ENCODE measurements at places on chromosomes 7 and 10.

DNA sequence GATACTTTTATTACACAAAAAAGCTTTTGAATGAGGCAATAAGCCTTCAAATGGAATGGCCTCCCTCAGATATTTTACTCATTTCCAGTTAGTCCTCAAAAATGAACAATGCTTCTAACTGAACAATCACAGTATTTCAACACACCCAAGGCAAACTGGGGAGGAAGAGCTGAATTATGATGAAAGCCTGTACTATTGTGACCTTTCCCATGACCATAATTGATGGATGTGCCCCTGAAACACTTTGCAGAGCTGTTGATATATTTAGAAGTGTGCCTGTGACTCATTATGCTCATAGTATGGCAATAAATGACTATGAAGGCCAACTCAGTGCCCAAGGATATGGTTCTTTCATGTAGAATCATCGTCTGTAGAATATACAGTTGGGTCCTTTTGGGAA lies 248.1 kb downstream of the AHR start:
- DNase-seq, result no peak

GRCh38 chr7:90599038-90599437 lies 2.9 kb downstream of the CDK14 start:
- no peak for DNase-seq

GRCh38 chr10:7561985-7562384 lies 104.8 kb downstream of the ITIH5 start:
- no peak for DNase-seq

GRCh38 chr10:1782841-1783240 lies 45.5 kb upstream of the ADARB2 start:
- no peak for DNase-seq

DNA sequence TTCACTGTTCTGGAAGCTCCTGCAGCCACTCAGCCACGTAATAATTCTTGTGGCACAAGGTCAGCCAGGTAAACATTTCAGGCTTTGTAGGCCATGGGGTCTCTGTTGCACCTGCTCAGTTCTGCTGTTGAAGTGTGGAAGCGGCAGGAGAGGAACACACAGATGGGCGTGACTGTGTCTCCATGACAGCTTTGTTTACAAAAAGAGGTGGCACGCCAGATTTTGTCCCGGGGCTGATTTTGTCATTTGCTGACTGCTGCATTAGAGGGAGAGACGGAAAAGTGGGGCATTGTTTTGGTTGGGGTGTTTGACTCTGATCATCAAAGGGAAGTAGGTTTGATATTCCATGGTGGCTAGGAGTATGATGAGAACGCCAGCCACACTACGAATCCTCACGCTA lies 103.1 kb downstream of the PRKAG2 start:
- no peak for DNase-seq

DNA sequence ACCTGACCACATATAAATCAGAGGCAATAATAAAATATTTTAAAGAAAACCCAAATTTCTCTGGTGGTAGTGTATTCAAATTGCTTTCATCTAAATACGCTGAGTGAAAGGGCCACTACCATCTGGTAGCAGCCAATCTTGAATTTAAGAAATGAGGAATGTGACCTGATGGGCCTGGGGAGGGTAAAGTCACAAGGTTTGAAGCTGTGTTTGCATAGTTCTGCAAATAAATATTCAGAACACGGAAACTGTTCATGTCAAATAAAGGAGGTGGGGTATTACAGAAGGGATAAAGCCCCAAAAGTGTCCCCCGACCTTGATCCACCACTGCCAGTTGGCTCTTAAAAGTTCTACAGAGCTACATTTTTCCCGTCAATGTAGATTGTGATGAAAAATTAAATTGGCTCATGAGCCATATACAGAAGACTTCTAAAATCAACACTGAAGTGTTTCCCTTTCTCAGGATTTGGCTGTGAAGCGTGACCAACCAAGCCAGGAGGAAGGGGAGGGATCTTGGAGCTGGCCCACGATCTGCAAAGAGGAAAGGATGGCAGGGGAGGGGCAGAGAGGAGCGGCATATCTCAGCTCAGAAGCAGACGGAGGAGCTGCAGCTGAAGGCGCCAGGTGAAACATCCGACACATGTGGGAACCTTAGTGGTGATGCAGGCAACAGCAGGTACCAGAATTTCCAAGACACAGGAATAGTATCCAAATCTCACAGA lies 39.6 kb downstream of the MPP7 start:
- no peak for DNase-seq

GRCh38 chr7:44240376-44240775 lies 39.6 kb downstream of the YKT6 start:
- no peak for DNase-seq

DNA sequence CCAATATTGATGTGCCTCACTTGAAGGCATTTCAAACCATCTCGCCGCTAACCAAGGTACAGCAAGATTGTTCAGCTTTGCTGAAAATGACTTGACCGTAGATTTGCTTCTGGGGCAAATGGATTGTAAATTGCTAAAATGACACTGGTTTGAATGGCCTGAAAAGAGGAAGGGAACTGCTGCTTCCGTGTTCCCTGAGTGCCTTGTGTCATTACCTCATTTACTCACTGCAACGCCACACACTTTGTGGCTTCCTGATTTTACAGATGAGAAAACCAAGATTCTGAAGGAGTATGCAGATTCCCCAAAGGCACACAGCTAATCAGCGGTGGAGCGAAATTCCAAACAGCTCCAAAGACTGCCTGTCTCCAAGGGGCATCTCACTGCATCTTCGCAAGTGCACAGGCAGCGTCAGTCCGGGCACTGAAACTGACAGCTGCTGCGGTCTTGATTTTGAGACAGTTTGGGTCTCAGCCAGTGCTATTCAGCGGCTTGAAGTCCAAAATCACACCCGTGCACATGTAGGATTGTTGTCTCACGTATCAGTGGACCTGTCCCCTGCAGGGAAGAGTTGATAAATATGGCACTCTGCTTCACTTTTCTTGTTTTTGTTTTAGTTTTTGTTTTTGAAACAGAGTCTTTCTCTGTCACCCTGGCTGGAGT lies 290.9 kb downstream of the DPP6 start:
- DNase-seq, result no peak

GRCh38 chr10:17793823-17794644 lies 15.1 kb upstream of the MRC1 start:
- DNase-seq, result no peak

GRCh38 chr7:156220078-156220605 lies 407.9 kb upstream of the SHH start:
- DNase-seq, result no peak

- DNase-seq, result no peak
Measured at GRCh38 chr10:13877154-13877909, 290.6 kb downstream of the PRPF18 start.

DNA sequence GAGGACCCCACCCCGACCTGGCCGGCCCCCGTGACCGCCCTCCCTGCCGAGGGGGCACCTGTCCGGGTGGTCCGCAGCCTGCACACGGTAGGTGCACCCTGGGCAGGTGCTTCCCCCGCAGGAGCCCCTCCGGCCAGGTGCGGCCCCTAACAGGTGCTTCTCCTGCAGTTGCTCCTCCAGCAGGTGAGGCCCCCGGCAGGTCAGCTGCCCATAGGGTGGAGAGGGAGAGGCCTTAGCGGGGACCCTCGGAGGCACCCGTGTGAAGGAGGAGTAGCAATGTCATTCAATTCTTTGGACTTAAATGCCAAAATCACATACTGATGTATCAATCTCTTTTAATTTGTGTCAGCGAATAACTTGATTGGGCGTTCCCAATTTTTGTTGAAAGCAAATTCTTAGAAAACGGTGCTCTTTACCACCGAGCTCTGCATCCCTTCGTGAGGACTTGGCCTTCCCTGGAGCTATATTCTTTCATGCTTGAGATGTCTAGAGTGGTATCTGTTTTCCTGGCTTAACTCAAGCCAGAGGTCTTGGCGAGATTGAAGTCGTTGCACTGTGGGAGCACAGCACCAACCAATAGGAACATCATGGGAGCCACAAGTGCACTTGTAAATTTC lies 738 bp upstream of the NCAPG2 start:
- no peak for DNase-seq

GRCh38 chr7:81574723-81575326 lies 195.0 kb downstream of the HGF start:
- DNase-seq, result no peak

DNA sequence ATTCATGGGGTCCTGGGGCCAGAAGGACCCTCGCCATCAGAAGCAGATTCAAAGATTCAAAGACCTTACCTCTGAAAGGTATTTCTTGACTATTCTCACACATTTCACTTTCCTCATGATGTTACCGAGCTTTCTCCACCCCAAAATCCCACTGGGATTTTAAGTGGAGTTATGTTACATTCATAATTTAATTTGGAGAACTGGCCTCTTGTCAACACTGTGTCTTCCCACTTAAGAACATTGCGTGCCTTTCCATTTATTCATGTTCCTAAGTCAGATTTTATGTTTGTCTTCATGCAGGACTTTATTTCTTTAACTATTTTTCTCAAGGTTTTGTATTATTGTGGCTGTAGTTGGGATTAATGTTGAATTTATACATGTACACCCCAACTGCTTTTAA lies 123.5 kb upstream of the BMPER start:
- DNase-seq, result no peak

GRCh38 chr10:75395066-75395931 lies 6.3 kb downstream of the ZNF503 start:
- no peak for DNase-seq

DNA sequence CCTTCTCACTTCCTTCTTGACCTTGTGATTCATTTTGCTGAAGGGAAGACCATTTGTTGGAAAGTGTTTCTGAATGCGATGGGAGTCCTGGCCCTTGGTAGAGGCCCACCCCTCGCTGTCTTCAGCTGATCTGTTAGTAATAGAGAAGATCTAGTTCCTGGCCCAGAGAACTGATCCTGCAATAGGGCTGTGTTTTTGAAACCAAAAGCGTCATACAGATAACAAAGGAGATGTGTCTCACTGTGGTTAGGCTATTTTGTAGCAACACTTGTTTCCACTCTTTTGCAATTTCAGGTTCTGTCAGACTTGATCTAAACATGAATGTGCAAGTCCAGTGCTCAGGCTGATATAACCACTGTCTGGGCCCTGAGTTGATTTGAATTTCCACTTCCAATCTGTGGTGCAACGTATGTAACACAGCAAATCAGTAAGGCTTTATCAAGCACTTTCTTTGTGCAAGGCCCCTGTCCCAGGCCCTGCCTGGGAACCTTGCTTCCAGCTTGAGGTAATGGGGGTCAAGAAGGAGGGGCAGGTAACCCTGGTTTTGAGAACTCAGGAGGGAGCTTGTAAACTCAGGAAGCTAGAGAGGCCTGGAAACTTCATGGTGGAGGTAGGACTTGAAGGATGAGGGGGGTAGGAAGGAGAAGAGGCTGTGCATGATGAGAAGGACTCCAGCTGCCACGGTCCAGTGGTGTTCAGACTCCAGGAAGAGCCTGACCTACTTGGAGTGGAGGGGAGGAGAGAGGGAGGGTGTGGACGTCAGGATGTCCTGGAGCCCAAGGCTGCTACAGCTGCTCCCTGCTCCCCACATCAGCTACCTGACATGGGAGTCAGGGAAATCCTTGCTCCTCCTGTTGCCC lies 42.2 kb upstream of the SRGN start:
- DNase-seq, result no peak

DNA sequence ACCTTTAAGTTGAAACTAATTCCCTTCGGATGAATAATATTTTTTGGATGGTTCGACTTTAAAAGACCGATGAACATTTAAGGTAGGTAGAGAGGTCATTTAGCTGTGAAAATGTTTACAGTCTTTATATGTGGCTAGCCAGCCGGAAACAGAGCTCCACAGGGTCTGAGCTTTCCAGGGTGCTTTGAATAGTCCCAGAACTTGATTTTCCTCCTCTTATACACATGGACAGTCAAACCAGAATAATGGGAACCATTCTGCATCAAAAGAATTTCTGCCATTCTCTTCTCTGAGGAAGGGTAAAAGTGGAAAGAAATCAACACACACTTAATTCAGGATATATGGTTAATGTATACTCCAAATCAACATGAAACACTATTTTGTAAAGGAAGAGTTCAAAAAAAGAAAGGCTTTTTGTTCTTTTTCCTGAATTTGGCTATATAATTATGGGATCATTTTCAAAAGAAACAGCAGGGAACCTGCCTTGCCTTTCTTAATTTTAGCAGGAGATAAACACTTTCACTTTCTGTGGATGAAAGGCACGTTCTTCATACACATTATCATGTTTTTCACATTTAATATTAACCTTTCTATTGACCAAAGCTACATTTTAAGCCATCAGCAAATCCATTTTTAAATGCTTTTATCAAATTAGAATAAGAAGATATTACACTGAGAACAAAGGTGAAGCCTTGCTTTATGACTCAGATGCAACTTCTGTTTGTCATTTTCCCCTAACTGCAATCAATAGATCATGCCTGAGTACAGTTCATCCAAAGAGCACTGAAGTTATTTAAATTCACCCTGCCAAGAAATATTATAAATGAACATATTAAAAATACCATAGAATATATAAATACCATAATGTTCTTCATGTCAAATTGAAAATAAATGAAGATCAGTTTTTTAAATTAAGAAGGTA lies 307.3 kb downstream of the THSD7A start:
- no peak for DNase-seq

- DNase-seq, result no peak
Measured at GRCh38 chr7:2817456-2817855, 26.7 kb downstream of the GNA12 start.

GRCh38 chr7:44541876-44542610 lies 913 bp upstream of the NPC1L1 start:
- DNase-seq, result no peak

GRCh38 chr7:1735262-1735661 lies 65.2 kb downstream of the ELFN1 start:
- no peak for DNase-seq

DNA sequence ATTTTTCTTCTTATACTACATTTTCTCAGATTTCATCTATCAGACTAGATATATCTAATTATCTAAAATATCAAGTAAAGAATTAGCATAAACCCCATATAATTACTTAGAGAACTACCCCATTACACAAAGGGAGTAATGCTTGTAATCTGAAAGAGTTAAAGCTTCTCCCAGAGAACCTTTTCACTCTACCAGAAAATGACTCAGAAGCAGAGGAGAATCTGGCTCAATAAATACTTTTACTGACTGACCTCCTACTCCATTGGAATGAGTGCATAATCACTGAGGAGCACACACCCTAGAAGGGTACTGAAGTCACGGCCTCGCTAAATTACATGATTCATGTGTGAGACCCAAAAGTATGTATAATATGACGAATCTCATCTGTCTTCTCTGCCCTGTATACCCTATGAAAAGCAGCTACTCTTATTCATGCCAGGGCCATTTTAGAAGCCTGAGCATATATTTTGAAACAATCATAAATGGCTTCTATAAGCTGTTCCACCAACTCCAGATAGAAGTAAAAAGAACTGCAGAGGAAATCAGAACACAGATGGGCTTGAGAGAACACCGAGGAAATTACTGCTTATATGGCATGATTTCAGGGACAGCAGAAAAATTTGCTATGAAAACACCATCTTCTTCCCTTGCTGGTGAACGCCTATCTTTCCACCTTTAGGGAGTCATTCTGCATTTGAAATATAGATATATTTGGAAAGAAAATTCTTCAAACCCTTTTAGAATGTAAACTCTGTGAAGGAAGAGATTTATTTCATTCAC lies 32.7 kb downstream of the DNMBP start:
- no peak for DNase-seq

GRCh38 chr10:9230625-9231024 lies 1176.1 kb downstream of the GATA3 start:
- no peak for DNase-seq

Data from cardiac septum (tissue), 1 donor.